ENCODE measurements at places on chromosomes 3 and 15. TPM values are rescaled to one million over a fixed set of nuclear protein-coding genes. Genes with fewer than 3 reads are reported as not detected.

The TNFAIP8L3 gene
- total RNA-seq, result 6.8 TPM

DNA sequence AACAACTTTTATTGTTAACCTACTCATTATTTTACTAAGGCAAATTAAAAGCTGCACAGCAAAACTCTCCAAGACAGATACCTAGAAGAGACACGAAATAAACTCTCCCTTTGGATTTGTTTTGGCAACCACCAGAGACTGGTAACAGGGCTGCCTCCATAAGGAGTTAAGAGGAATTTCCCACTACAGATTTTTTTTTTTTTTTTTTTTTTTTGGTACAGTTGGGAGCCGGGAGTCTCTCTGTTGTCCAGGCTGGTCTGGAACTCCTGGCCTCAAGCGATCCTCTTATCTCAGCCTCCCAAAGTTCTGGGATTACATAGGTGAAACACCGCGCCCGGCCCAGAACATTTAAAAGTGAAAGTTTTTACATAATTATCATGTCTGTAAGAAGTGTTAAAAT is 73.6 kb upstream of the VGLL4 start:
- H3K4me1 ChIP-seq, result peaks cover 26% of the 10 kb centered on the region
- no peaks in the 10 kb centered on the region for H3K36me3 ChIP-seq
- H3K27me3 ChIP-seq, result no peaks in the 10 kb centered on the region
- DNase-seq, result peak; percentile 69

- H3K27me3 ChIP-seq, result no peaks in the 10 kb centered on the region
- H3K27ac ChIP-seq, result peak overlapping the region; percentile 85
- H3K4me1 ChIP-seq, result peaks cover 39% of the 10 kb centered on the region
- DNase-seq, result peak; percentile 96
These were observed 114.6 kb downstream of the CYP19A1 start for GRCh38 chr15:51223771-51224229.

DNA sequence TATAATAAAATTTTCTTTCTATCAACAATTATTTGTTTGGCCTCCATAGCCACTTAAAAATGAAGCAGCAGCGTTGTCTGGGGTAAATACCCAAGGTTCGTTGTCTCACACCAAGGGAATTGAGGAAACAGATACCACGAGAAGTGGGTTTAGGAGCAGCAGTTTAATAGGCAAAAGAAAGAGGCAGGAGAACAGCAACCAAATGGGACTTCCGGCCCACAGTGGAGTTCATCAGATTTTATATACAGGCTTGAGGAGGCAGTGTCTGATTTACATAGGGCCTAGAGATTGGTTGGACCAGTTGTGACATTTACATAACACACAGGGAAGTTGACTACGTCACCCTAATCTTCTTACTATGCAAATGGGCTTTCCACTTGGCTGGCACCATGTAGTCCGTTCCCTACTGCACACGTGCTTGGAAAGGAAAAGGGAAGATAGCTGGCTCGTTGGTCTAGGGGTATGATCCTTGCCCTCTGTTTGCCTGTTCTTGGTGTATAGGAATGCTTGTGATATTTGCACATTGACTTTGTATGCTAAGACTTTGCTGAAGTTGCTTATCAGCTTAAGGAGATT is 61.5 kb upstream of the SETMAR start:
- H3K27me3 ChIP-seq, result no peaks in the 10 kb centered on the region
- DNase-seq, result no peak
- H3K4me3 ChIP-seq, result no peak overlapping the region
- H3K27ac ChIP-seq, result no peak overlapping the region

DNA sequence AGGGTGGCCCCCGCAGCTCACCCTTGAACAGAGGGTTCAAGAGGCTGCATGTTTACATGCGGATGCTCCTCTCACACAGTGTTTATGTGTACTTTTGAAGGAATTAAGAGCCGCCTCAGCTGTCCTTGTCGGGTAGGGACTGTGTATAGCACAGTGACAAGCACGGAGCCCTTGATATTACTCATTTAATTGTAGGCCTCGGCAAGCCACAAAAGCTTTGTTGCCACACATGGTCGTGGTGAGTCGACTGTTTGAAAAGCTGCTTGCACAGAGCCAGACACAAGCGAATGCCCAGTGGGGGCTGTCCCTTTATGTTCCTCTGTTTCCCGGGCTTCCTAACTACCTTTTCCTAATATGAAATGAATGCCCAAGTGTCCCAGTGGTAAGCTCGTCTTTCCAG is 4.5 kb downstream of the ESYT3 start:
- DNase-seq, result peak; percentile 76
- H3K4me1 ChIP-seq, result peaks cover 42% of the 10 kb centered on the region
- H3K4me3 ChIP-seq, result no peak overlapping the region
- peaks cover 3% of the 10 kb centered on the region for H3K27me3 ChIP-seq
- H3K36me3 ChIP-seq, result no peaks in the 10 kb centered on the region

The IGSF11 gene
- not detected for total RNA-seq

The TM4SF4 gene
- 0.97 TPM for total RNA-seq

The FAM174B gene
- total RNA-seq, result 1.9 TPM

DNA sequence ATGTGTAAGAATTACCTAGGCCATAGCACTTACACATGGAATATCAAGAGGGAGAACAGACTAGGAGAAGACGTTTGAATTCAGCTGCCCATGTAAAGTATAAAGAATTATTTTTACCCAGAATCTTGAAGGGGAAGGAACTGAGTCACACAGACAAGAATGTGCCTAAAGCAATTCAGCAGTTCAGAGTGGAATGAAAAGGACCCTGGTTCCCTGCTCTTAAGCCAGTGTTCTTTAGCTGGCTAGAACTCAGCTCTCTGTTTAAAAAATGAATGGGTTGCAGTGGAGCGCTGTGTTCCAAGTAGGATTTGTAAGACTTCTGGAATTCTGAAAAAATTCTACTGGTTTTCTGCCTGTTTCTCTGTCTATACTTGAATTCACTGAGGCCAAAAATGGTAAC is 440.2 kb downstream of the LPP start:
- peak overlapping the region; percentile 46 for H3K27ac ChIP-seq
- peaks cover 39% of the 10 kb centered on the region for H3K4me1 ChIP-seq
- DNase-seq, result peak; percentile 87
- H3K4me3 ChIP-seq, result peak overlapping the region; percentile 5
- no peaks in the 10 kb centered on the region for H3K36me3 ChIP-seq

GRCh38 chr15:29352402-29352801 is 82.8 kb upstream of the NSMCE3 start:
- no peak for DNase-seq
- no peaks in the 10 kb centered on the region for H3K36me3 ChIP-seq
- no peaks in the 10 kb centered on the region for H3K4me1 ChIP-seq
- H3K4me3 ChIP-seq, result no peak overlapping the region

DNA sequence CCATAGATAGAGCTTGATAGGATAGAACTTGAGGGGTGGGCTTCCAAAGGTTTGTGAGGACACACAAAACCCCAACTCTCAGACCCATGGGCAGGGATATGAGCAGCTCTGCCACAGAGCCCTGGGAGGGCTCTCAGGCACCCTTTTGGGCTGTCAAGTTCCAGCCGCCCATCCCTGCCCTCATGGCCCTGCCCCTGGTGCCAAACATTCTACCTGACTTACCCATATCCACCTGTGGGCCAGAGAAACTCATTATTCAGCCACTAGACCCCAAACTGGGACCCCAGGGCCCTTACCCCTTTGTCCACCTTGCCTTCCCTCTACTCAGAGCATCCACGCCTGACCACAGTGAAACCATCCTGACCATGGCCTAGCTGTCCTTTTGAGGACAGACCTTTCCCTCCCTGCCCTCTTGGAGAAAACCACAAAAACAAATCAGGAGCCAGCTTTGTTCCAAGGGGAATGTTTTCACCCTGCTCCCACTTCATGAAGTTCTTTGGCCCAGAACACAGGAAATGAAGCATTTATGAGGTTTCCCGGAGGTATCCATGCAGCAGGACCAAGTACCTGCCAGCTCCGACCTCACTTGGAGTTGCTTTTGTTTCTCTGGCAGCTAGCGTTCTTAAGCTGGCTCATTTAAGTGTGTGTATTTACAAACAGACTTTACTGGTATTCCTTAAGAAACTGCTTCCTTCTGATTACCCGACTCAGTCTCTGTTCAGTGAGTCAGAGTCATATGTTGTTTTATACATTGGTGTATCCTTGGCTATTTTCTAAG is 34.2 kb upstream of the GALNT15 start:
- DNase-seq, result peak; percentile 76
- peak overlapping the region; percentile 76 for H3K27ac ChIP-seq
- no peaks in the 10 kb centered on the region for H3K36me3 ChIP-seq
- no peaks in the 10 kb centered on the region for H3K27me3 ChIP-seq
- H3K4me3 ChIP-seq, result no peak overlapping the region
- peaks cover 32% of the 10 kb centered on the region for H3K4me1 ChIP-seq

GRCh38 chr15:70646169-70646568 is 117.2 kb downstream of the UACA start:
- no peaks in the 10 kb centered on the region for H3K36me3 ChIP-seq
- DNase-seq, result no peak
- no peaks in the 10 kb centered on the region for H3K27me3 ChIP-seq
- peaks cover 19% of the 10 kb centered on the region for H3K4me1 ChIP-seq

GRCh38 chr3:13110678-13111116 is 37.5 kb upstream of the IQSEC1 start:
- H3K4me3 ChIP-seq, result no peak overlapping the region
- no peak for DNase-seq
- peaks cover 8% of the 10 kb centered on the region for H3K27me3 ChIP-seq
- H3K27ac ChIP-seq, result no peak overlapping the region
- no peaks in the 10 kb centered on the region for H3K36me3 ChIP-seq

The ADAMTSL3 gene
- total RNA-seq, result not detected

The CRBN gene
- 69.6 TPM for total RNA-seq

The KIF15 gene
- 3.9 TPM for total RNA-seq

The CACNA2D2 gene
- total RNA-seq, result not detected

The RHOA gene
- 915 TPM for total RNA-seq

DNA sequence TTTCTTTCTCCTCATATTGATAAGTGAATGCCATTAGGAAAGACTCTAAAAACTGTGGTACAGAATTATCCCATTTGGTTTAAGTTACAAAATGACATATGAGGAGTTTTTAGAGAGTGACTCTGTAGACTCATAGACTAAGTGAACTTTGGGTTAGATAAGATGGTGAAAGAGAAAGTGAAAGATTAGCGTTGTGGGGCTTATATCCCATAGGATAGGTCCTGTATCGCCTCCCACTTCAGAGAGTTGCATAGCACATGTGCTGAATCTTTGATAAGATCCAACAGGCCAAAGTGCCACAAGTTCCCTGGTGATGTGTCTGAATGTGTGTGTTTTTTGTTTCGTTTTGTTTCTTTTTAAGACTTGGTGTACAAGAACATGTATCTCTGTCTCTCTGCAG is 666.9 kb downstream of the MECOM start:
- H3K27ac ChIP-seq, result no peak overlapping the region
- no peak for DNase-seq
- no peaks in the 10 kb centered on the region for H3K27me3 ChIP-seq
- H3K4me3 ChIP-seq, result no peak overlapping the region

The KNSTRN gene
- 31.1 TPM for total RNA-seq

- DNase-seq, result no peak
- H3K27me3 ChIP-seq, result no peaks in the 10 kb centered on the region
- H3K27ac ChIP-seq, result no peak overlapping the region
- H3K36me3 ChIP-seq, result no peaks in the 10 kb centered on the region
- H3K4me1 ChIP-seq, result no peaks in the 10 kb centered on the region
These were observed 137.9 kb upstream of the PRR23C start for GRCh38 chr3:139182598-139182997.

The RBP2 gene
- not detected for total RNA-seq

GRCh38 chr3:136612512-136612911 is 139.7 kb downstream of the STAG1 start:
- peaks cover 14% of the 10 kb centered on the region for H3K4me1 ChIP-seq
- H3K4me3 ChIP-seq, result no peak overlapping the region
- H3K27me3 ChIP-seq, result no peaks in the 10 kb centered on the region

GRCh38 chr3:75140904-75141615 is 523.1 kb upstream of the FRG2C start:
- no peaks in the 10 kb centered on the region for H3K36me3 ChIP-seq
- DNase-seq, result no peak
- H3K27me3 ChIP-seq, result no peaks in the 10 kb centered on the region
- no peak overlapping the region for H3K4me3 ChIP-seq

GRCh38 chr15:45333550-45333949 is 44.8 kb downstream of the GATM start:
- H3K27me3 ChIP-seq, result no peaks in the 10 kb centered on the region
- no peaks in the 10 kb centered on the region for H3K4me1 ChIP-seq
- H3K27ac ChIP-seq, result no peak overlapping the region

The QRICH1 gene
- total RNA-seq, result 75.6 TPM

The C2CD4A gene
- total RNA-seq, result not detected

The VEPH1 gene
- total RNA-seq, result 34.0 TPM

The ATP8B4 gene
- total RNA-seq, result 11.4 TPM

DNA sequence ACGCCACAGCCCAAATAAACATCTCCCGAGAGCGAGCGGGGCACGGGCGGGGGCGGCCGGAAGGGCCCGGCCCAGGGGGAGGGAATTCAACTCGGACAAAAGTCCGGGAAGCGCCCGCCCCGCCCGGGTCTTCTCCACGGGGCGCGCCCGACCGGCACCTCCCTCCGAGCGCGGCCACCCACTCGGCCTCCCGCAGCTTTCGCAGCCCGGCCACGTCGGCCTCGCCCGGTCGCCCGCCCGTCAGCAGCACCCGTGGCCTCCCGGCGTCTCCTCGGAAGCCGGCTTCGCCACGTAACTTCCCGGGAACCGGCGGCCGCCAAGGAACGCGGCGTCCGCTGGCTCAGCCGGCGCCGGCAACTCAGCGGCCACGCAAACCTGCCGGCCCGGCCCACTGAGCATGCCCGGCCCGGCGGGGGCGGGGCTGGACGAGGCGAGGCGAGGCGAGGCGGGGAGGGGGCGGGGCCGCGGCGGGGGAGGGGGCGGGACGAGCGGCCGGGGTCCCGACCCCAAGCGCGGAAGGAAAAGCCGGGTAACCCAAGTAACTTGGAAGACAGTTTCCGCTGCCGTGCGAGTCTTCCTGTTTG is at the start of gene TJP1:
Gene TJP1 (minus strand): TSS at position 369 of the 584 bp plus-strand sequence. CDS start 440 bp downstream, outside the sequence.
- peak; percentile 93 for DNase-seq
- H3K27me3 ChIP-seq, result no peaks in the 10 kb centered on the region
- H3K27ac ChIP-seq, result peak within 1 kb of the TSS; percentile 88
- peaks cover 26% of the 10 kb centered on the region for H3K4me1 ChIP-seq
- H3K36me3 ChIP-seq, result no peaks in the 10 kb centered on the region
- peak within 1 kb of the TSS; percentile 87 for H3K4me3 ChIP-seq

The RTP3 gene
- not detected for total RNA-seq

DNA sequence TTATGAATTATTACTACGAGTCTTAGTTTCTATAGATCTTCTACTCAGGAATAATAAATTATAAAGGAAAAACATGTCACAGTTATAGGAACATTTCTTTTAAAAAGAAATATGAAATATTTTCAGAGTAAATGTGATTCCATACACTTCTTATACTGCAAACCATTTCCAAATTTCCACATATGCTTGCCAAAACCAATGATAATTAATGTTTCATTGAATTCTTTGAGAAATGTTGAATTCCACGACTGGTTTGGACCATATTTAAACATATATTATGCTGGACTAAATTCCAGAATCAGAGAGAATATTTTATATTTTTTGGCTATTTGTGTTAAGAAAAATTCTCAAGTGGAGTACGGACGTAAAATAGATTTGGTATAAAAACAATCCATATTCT is 144.6 kb downstream of the EPHA3 start:
- no peak for DNase-seq
- no peaks in the 10 kb centered on the region for H3K27me3 ChIP-seq
- no peak overlapping the region for H3K27ac ChIP-seq
- H3K36me3 ChIP-seq, result no peaks in the 10 kb centered on the region
